ENCODE measurements at places on chromosomes 12 and 14.

- DNase-seq, result peak; percentile 30
Measured at GRCh38 chr12:121668750-121669520, 519 bp downstream of the MORN3 start.

DNA sequence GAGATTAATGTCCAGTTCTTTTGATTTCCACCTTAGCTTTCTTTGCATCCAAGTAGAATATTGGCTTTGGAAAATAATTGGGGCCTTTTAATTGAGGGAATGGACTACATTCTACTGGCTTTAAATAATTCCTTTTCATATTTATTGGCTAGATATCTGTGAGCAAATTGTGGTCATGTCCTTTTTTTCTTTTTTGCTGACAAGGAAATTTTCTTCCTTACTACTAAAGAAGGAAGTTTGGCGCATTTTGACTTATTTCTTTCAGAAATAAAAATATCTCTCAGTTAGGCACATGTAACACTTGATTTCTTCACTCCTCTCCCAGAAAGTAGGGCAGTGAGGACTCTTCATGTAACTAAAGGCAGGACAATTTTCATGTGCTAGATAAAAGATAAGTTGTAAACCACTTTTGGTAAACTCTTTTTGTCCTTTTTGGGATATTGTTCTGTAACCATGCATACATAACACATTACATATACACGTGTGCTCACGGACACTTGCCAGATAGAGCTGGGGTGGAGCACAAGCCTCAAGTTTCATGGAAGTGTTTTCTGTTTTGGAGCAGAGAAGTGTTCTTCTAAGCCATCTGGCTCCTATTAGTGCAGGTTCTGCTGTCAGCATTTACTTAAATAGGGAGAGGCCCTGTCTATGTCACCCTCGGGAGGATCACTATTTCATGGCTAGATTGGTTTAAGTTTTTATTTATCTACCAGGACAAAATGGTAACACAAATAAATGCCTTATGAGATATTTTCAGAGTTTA lies 85.1 kb upstream of the LRIG3 start:
- no peak for DNase-seq

- DNase-seq, result no peak
Measured at GRCh38 chr12:113678223-113679119, 206.8 kb upstream of the LHX5 start.

GRCh38 chr12:123468786-123469185 lies 10.8 kb downstream of the SNRNP35 start:
- DNase-seq, result no peak

GRCh38 chr12:67386869-67387565 lies 117.9 kb downstream of the CAND1 start:
- DNase-seq, result no peak

DNA sequence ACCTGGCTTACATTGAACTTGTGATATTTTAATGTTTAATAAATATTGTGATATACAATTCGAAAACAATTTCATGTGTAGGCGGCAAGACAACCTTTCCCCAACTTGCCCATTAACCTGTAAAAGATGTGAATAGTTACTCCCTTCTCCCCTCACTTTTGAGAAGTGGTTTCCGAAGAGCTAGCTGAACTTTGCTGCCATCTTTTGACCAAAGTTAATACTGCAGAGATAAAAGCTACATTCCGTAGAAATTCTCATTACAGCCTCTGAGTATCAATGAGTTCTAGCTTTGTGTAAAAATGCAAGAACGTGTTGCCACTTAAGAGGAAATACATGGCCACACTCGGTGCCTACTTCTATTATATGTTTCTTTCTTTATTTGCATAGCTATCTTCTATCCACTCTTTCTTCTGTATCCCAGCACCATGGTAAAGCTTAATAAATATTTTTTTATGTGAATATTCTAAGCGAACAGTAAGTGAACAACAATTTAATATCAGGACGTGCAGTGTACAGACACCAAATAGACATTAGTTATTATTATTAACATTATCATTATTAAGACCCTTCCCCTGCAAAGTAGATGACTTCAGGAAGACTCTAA lies 105.1 kb upstream of the TMEM260 start:
- DNase-seq, result no peak

DNA sequence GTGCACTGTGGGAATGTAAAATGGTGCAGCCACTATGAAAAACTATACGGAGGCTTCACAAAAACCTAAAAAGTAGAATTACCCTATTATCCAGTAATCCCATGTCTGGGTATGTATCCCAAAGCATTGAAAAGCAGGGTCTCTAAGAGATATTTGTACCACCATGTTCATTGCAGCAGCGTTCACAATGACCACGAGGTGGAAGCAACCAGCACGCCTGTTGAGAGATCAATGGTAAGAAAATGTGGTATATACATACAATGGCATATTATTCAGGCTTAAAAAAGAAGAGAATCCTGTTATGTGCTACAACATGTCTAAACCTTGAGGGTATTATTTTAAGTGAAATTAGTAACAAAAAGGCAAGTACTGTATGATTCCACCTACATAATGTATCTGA lies 910 bp upstream of the NOPCHAP1 start:
- no peak for DNase-seq

GRCh38 chr12:527241-527640 lies 67.5 kb downstream of the B4GALNT3 start:
- DNase-seq, result no peak

GRCh38 chr12:77679686-77680085 lies 151.0 kb upstream of the NAV3 start:
- DNase-seq, result no peak

DNA sequence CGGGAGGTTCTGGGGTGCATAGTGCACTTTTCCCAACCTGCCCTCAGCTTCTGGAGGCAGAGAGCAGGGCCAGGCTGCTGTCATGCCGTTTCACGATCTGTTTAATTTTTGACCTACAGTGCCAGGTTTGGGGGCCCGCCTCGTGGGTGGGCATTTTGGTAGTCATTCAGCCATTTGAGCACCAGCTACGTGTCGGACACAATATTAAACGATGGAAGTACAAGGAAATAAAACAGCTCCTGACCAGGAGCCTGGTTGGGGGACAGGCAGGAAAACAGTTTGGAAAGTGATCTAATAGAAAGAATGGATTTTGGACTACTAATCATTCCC lies 708 bp downstream of the FNTB start:
- no peak for DNase-seq

DNA sequence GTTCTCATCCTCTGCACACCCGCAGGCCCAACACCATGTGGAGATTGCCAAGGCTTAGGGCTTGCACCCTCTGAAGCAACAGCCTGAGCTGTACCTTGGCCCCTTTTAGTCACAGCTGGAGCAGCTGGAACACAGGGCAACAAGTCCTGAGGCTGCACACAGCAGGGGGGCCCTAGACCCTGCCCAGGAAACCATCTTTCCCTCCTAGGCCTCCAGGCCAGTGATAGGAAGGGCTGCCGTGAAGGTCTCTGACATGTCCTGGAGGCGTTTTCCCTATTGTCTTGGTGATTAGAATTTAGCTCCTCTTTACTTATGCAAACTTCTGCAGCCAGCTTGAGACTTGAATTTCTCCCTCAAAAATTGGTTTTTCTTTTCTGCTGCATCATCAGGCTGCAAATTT lies 373.5 kb upstream of the CLEC14A start:
- DNase-seq, result no peak

GRCh38 chr12:31896514-31897039 lies 62.6 kb upstream of the RESF1 start:
- peak; percentile 67 for DNase-seq

DNA sequence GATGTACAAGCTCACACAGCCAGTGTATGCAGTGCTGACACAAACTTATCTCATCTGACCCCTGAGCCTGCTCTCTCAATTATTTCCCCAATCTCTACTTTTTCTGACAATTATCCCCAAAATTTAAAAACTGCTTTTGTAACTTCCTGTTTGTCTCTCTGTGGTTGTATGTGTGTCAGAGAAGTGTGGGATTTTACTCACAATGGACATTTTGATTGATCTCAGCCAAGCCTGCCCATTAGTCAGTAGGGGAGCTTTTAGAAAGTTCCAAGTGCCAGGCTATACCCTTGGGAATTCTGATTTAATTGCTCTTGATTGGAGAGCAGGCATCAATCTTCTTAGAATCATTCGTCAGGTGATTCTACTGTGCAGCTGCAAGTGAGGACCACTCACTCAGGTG lies 64.9 kb upstream of the LMNTD1 start:
- DNase-seq, result no peak

DNA sequence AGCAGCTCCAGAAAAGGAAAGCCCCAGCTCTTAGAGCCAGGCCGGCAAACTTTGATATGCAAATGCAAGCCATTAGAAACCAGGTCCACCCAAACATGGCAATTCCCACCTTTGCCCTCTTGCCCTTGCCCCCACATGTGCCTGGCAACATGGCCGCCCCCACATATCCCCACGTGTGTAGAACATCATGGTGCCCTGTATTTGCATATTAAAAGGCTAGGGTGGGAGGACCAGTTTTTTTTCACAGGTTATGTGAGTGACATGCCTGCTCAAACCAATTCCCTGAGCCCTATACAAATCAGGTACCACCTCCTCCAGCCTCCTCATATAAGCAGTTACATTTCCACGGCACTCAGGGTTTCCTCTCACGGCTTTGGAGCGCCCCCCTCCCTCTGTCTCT lies 6.1 kb upstream of the ALDH1L2 start:
- no peak for DNase-seq
